Uterus (tissue), 4 donors: ENCODE measurements at places on chromosomes 7 and 10. TPM values are rescaled to one million over a fixed set of nuclear protein-coding genes. Genes with fewer than 3 reads are reported as not detected.

GRCh38 chr10:34116220-34116641 lies 698.9 kb downstream of the PARD3 start:
- no peak overlapping the region for H3K27ac ChIP-seq
- H3K4me1 ChIP-seq = no peaks in the 10 kb centered on the region
- H3K4me3 ChIP-seq = no peak overlapping the region

DNA sequence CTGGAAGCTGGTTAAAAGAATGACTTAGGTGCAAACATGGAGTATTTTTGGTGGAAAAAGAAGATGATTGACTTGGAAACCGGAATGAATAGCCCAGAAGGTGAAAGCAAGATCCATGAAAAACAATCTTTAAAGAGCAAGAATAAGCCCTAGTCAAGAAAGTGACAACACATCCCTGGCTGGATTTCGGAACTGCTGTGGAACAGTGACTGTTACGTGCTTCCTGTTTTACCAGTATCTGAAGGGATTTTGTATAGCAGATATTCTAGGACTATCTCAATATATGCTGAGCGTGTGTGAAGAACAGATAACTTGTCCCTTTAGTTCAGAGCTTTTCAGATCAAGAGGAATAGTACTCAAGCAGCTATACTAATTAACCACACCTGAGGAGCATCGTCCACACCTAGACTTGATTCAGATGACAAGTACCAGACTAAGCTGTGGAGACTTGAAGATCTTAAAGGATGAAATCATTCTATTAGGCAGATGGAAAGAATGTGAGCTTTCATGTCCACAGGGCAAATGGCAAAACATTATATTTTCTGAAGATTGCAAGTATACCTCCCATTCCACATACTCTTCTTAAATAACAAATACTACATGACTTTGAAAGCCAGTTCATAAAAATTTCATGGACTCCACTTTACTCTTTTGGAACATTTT lies 11.5 kb upstream of the TES start:
- H3K36me3 ChIP-seq = no peaks in the 10 kb centered on the region
- H3K27me3 ChIP-seq = no peaks in the 10 kb centered on the region
- H3K27ac ChIP-seq = no peak overlapping the region
- H3K4me3 ChIP-seq = no peak overlapping the region

- H3K27me3 ChIP-seq = no peaks in the 10 kb centered on the region
- DNase-seq = no peak
- no peak overlapping the region for H3K27ac ChIP-seq
- no peak overlapping the region for H3K4me3 ChIP-seq
- no peaks in the 10 kb centered on the region for H3K36me3 ChIP-seq
- H3K4me1 ChIP-seq = no peaks in the 10 kb centered on the region
Measured at GRCh38 chr10:44922796-44923545, 11.8 kb downstream of the TMEM72 start.

- no peaks in the 10 kb centered on the region for H3K27me3 ChIP-seq
- DNase-seq = no peak
- no peaks in the 10 kb centered on the region for H3K36me3 ChIP-seq
Measured at GRCh38 chr10:789831-790701, 100.6 kb upstream of the DIP2C start.

The XRCC2 gene
- not detected for total RNA-seq

The ANKRD61 gene
- not detected for total RNA-seq

The EPO gene
- not detected for total RNA-seq

The NME8 gene
- not detected for total RNA-seq
